Occipital lobe (tissue), 3 donors: ENCODE measurements at places on chromosomes 16 and 17. TPM values are rescaled to one million over a fixed set of nuclear protein-coding genes. Genes with fewer than 3 reads are reported as not detected.
A peak's percentile ranks its signal among the peaks of the same experiment; 100 is the strongest.

TEKT1 gene
- total RNA-seq, result 1.2 TPM

GRIN2A gene
- 10.9 TPM for total RNA-seq

TPPP3 gene
- total RNA-seq, result 2.3 TPM

DNA sequence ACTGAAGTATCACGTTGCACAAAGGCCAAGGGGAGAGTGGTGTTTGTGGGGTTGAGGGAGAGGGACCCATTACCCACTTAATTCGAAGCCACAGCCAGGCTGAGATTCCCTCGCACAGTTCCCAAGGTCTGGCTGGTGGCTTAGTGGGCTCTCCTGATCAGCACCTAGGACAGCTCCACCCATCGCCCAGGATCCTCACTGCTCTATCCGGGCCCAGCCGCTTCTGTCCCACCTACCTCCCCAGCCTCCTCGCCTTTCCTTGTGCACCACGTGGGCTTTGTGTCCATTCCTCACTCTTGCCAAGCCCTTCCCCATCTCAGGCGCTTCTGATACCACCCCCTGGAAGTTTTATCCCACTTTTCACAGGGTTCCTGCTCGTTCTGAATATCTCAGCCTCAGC, 163.5 kb downstream of the CCT6B start:
- DNase-seq, result no peak

DNA sequence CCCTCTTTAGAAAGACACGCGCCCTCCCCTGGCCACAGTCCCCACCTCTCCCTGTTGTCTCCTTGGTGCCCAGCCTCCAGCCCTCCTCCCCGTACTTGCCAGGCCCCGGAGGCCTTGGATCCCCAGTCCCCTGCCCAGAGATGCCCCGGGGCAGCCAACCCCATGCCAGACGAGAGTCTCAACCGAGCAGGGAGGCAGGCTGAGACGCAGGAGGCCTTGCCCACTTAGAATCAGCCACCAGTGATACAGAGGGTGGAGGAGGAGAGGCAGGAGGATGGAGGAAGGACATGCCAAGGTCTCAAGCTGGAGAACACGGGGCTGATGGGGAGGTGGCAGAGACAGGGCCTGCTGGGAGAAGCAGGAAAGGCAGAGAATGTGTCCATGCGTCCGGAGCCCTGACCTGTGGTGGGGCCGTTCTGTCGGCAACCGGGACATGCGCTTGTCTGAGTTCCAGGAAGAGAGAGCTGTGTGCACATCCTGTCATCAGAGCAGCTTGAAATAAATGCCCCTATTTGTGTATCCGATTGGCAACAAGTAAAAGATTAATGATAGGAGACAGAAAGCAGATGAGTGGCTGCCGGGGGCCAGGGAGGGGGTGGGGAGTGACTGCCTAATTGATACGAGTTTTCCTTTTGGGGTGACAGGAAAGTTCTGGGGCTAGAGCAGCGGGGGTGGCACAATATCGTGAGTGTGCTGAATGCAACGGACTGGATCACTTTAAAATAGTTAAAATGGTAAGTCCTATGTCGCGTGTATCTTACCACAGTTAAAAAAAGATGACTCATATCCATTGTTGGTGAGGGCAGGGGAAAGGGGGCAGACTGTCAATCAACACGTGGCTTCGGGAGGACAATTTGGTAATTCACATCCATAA, 44.7 kb upstream of the MEAK7 start:
- DNase-seq, result no peak

MMP2 gene
- total RNA-seq, result 9.4 TPM

SPATA22 gene
- total RNA-seq, result 0.78 TPM

DNA sequence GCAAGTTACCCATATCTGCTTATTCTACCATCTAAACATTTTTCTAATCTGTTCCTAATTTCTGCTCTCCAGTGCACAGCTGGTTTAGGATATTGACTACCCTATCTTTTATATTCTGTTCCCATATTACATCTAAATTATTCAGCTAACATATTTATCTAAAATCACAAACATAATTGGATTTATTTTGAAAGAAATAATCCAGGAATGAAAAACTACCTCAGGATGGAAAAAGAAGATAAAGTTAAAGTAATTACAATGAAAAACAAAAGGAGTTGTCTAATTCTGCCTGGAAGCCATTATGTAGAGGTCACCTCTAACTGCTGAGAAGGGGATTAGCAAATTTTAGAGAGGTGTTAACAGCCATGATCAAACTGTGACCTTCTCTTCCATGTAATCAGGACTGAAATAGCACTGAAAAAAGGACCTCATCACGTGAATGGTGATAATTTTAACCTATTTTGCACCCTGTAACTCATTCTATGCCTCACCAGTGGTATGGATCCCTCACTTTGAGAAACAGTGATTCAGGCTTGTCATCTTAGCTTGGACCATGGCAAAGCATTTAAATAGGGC, 653.3 kb downstream of the CDH11 start:
- no peak for DNase-seq

NPIPB9 gene
- 3.1 TPM for total RNA-seq

GRCh38 chr16:55380485-55380884, 56.5 kb downstream of the IRX6 start:
- no peak for DNase-seq

- DNase-seq, result no peak
Measured at GRCh38 chr17:6775871-6776405, at the start of gene FBXO39. FBXO39 (plus strand) TSS chr17:6776215; CDS start chr17:6779869, 3,654 bp downstream.

MT3 gene
- 8.6 TPM for total RNA-seq

DNA sequence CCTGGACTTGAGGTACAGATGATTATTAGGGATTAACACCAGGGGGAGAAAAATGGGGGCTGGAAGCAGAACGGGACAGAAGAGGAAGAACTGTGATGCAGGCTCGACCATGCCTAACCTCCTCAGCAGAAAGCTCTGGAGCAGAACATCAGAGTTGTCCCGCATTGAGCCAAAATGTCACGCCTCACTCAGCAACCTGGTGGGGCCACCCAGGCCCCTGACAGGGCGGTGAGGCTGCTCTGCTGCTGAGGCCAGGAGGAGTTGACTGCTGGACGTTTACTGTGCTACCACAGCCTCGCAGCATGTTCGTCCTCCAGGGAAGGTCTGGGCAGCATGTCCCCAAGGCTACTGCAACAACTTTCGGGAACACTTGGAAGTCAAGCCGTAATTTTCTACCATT, 6.5 kb upstream of the ULK2 start:
- no peak for DNase-seq

DNA sequence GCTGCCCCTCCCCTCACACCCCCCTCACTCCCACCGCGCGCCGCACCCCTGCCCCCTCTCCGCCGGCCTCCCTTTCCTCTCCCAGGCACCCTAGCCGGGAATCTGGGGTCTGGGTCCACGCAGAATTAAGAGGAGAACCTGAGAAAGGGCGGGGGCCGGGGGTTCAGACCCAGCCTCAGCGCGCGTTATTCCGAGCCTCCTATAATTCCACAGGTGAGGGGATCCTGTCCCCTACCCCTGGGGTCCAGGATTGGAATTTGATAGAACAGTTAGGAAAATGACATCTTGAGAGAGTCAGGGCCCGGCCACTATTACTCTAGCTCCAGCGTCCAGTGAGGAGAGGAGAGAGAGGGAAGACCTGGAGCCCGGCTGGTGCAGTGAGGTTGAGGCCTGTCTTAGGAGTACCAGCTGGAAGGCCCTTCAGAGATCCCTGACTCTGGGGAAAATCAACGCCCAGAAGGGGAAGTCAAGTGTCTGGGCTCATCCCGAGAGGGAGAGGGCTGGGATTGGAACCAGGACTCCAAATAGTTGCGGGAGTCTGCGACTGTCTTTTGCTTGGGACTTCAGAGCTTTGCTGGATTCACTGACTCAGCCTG, 17.3 kb downstream of the GRB7 start:
- DNase-seq, result no peak

TTYH2 gene
- total RNA-seq, result 8.3 TPM

DNA sequence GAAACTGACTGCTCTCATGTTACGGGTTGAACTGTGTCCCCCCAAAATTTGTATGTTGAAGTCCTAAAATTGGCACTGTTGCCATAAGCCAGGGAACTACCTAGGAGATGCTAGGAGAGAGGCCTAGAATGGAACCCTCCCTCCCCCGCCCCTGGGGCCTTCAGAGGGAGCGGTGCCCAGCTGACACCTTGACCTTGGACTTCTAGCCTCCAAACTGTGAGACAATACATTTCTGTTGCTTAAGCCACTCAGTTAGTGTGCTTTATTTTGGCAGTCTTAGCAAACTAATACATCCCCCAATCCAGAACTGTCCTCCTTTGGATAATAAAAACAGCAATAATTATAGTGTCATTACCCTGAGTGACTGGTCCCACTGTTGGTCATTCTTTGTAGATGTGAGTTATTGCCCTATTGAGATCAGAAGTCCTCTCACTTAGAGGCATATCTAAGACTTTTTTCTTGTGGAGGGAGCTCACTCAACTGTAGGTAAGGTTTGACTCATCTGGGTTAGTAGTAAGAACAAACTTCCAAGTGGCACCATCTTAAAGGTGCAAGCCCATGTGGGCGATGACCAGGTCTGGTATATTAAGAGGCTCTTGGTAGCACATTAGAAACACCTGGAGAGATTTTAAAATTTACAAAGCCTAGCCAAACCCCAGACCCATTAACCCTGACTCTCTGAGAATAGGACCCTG, 93.0 kb upstream of the HLF start:
- no peak for DNase-seq

SLC16A6 gene
- 3.1 TPM for total RNA-seq

GRCh38 chr17:72715906-72716572, 376.4 kb downstream of the SLC39A11 start:
- DNase-seq, result peak; percentile 7

DNA sequence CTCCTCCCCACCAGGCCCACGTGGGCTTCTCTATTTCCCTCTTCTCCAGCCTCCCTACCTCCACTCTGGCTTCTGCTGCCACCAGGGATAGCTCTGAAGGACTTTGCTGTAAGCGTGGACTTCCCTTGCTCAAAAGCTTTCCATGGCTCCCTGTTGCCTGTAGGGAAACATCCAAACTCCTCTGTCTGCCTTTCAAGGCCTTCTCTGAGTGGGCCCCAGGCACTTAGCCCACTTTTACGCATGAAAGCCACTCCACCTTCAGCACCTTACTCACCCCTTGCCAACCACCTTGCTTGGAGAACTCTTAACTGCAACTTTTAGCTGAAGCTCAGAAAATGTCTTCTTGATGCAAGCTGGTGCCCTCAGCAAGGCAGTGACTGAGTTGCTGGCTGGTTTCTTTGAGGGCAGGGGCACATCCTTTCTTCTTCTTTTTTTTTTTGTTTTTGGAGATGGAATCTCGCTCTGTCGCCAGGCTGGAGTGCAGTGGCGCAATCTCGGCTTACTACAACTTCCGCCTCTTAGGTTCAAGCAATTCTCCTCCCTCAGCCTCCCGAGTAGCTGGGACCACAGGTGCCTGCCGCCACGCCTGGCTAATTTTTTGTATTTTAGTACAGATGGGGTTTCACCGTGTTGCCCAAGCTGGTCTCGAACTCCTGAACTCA, 52.0 kb upstream of the DLX4 start:
- DNase-seq, result no peak

DNA sequence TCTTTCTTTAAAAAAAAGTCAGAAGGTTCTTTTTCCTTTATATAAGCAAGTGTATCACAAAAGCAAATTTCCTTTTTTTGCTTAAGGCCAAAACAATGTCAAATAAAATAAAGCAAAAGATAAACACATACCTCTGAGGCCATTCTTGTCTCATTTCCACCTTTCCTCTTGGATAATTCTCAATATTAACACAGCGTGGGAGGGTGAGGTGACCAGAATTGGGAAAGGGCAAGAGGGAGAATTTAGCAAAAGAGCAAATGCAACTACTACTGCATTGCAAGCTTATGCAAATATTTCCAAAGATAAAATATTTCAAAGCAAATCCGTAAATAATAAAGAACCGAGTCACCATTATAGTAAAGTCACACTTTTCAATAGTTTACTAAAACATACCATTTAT, 153.4 kb upstream of the PSMD7 start:
- DNase-seq, result no peak

C16orf95 gene
- total RNA-seq, result 3.1 TPM

GRCh38 chr17:2983255-2983654, 80.2 kb downstream of the OR1D5 start:
- no peak for DNase-seq

- DNase-seq, result no peak
Measured at GRCh38 chr17:6455321-6455705, 11.1 kb downstream of the PIMREG start.

TERB1 gene
- 0.31 TPM for total RNA-seq

DNA sequence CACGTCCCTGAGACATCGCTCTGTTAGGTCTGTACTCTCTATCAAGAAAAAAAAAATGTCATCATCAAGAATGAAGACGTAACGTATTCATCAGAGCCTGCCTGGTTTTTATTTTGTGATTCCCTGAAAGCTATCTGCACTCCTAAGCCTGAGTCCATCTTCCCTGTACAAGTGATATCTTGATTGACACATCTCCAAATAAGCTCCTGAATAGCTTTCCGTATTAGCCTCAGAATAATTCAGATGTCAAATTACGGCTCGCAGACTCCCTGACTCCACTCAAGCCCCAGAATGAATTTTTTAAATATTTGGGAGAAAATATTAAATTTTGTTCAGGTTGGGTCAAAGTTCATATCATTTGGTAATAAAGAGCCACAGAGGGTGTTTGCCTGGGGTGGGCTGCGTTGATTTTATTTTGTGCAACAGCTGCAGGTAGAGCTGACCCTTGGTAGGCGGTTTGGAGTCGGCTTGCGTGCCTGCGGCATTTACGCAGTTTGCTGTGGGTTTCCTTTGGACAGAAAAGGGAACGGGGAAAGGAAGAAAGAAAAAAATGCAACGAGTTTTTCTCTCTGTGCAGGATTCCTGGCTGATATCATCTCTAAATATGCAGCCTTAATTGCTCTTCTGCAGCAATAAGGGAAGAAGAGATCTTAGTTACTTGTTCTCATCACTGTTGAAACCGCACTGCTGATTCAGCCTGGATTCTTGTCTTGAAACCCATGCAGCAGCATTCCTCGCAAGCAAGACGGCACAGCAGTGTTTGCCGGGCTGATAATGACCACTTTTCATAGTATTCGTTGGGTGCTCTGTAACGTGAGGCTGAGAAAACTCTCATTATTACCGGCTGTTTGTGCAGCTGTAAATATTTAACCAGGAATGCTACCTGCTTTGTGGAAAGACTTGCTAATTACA, 114.7 kb downstream of the IRX3 start:
- DNase-seq, result no peak

GRCh38 chr16:77035361-77035760, 155.6 kb upstream of the MON1B start:
- DNase-seq, result no peak

DNA sequence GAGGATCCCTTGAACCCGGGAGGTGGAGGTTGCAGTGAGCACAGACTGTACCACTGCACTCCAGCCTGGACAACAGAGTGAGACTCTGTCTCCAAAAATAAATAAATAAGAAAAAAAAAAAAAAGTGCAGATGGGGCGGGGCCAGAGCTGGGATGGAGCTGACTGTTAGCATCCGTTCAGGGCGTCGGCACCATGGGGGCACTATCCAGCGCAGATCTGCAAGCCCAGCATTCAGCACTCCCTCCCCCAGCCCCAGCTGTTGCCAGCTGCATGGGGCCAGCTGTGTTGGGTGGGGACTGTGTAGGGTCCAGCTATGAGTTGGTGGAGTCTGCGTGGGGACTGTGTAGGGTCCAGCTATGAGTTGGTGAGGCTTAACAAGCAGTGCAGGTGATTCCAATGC, 13.3 kb downstream of the GPRC5C start:
- DNase-seq, result no peak
